ENCODE measurements at places on chromosomes 1 and 21. TPM values are rescaled to one million over a fixed set of nuclear protein-coding genes. Genes with fewer than 3 reads are reported as not detected.

The FBLIM1 gene
- not detected for total RNA-seq

The ZBTB37 gene
- 7.3 TPM for total RNA-seq

GRCh38 chr1:40477678-40478053 lies 576 bp downstream of the ZFP69 start:
- DNase-seq: peak; percentile 14

DNA sequence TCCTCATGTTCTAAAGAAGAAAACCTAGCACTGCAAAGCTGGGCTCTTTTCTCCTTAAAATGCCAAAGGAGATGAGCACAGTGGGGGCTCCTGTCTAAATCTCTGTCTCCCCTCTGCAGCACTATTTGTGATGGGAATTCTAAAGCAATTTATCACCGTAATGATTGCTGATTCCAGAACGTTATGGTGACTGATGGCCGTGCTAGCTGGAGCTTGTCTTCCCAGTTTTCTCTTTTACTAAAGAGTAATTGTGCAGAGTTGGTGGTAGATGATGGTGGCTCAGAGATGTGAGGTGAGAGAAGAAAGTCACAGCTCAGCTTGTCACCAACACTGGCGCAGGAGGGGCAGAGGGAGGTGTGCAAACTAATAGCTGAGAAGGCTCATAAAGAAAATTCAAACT lies 60.7 kb upstream of the ATP2B4 start:
- DNase-seq: no peak

GRCh38 chr21:14285147-14285761 lies 69.3 kb downstream of the RBM11 start:
- DNase-seq: no peak

All from activated naive CD8-positive, alpha-beta T cell treated with anti-CD3 and anti-CD28 coated beads for 36 hours (primary cell).